ENCODE measurements at places on chromosomes 3 and 15.
A peak's percentile ranks its signal among the peaks of the same experiment; 100 is the strongest.

DNA sequence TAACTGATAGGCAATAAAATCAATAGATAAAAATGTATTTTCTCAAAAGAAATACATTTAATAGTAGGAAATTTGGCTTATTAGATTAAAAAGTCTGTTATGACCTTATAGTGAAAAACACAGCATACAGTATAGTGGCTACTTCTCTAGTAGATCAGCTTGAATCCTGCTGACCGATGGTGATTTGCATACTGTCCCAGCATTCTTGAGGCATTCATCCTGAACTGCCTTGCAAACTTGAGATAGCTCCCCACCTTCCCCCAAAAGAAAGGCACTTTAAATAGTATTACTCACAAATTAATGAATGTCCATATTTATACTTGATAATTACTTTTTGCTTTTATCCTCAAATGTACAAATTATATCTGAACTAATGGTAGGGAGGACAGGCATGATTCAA is 6.7 kb downstream of the CHMP2B start:
- DNase-seq: no peak

DNA sequence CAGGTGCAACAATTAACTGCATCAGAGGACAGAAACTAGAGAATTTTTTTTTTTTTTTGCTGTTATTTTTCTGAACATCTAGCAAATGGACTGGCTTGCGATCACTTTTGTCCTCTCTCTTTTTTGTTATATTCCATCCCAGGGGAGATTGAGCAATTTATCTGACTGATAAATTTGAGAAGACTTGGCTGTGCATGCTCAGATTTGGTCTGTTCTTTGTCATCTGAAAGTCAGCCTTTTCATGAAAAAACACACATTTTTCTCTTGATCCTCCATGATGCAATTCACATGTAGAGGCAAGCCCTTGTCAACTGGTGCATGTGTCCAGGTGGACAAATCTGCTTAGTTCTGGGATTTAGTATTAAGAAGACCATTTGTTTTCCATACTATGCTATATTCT is 309.3 kb downstream of the LRRC3B start:
- no peak for DNase-seq

- DNase-seq: no peak
Observed at GRCh38 chr3:41418961-41419691, 219.8 kb downstream of the CTNNB1 start.

GRCh38 chr3:178289544-178290160 is 246.6 kb upstream of the KCNMB2 start:
- no peak for DNase-seq

GRCh38 chr3:168088106-168088720 is 7.5 kb downstream of the GOLIM4 start:
- no peak for DNase-seq

- no peak for DNase-seq
Observed at GRCh38 chr3:167084545-167084944, 295.6 kb downstream of the ZBBX start.

GRCh38 chr3:178236555-178237277 is 299.5 kb upstream of the KCNMB2 start:
- DNase-seq: no peak

DNA sequence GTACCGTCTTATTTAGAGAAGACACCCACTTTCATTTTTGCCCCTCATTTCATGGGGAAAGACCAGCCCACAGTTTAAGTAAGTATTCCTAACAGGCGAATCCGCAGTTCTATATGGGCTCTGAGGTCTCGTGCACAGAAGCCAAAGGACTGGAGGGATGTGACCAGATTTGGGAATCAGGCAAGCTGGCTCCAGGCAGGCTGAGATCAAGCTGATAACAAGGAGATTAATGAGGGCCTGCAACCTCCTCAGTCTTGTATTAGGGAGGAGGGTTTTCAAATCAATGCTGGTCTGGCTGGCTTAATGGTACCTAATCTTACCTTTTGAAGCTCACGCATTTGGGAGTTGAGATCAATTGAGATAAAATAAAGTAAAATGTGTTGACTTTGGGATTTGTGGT is 15.3 kb downstream of the ST8SIA2 start:
- no peak for DNase-seq

DNA sequence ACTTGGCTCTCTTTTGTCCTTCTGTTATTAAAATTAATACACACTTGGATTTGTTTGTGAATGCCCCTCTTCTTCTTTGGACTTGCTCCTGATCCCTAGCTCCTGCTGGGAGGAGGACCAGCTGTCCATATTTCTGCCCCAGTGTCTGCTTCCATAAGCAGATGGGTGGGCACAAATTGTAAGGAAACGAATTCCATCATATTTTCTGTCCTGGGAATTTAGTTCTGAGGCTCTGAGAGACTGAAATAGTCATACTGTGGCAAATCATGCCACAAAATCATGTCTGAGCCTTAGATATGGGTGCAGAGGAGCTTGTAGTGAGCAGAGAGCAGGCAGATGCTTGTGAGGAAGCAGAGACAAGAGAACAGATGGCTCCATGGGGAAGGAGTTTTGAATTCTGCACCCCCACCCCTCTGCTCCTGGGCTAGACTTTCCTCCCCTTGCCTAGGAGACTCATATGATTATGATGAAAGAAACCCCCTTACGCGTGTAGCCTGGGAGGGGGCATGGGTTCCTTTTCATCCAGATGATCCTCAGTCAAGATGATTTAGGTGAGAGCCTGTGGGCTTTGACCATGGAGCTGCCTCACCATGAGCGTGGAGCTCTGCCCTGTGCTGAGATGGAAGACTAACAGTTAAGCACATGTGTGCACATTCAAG is 50.6 kb downstream of the SV2B start:
- DNase-seq: no peak

GRCh38 chr3:36874424-36874823 is 70.4 kb downstream of the TRANK1 start:
- no peak for DNase-seq

- no peak for DNase-seq
Observed at GRCh38 chr3:24683633-24684384, 189.2 kb upstream of the THRB start.

DNA sequence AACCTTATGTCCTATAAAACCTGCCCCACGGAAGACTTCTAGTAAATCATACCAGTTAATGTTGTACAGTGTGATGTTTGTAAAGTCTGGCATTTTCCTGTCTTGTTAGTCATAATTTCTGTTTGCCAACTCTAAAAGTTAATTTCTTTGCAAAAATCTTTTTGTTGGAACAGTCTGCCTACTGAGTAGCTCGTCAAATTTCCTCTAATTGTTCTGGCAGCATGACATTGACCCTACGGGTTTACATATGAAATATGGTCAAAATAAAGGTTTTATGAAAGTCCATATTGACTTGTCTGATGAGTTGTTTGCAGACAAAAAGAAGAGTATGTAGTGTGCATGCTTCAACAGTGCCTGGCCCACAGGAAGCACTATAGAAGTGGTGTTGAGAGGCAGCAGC is 79.8 kb upstream of the SOX2 start:
- no peak for DNase-seq

- DNase-seq: no peak
Observed at GRCh38 chr15:72614810-72615532, 39.5 kb upstream of the GOLGA6B start.

DNA sequence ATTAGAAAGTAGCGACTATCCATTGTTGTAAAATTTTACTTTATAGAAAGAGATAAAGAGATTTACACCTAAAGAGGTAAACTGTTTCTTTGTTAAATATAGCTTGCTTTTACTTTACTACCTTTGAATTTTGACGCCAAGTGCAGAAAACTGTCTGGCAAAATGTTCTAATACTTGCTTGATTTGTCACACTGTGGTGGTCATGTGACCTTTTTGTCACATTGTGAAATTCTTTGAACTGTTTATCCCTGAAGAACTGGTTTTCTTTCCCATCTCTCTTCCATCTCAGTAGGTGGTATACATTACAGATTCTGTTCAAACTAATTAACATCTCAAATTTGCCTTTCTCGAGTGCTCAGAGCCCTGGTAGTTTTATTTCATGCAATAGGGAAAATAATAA is 327.4 kb downstream of the NAALADL2 start:
- DNase-seq: no peak

- no peak for DNase-seq
Observed at GRCh38 chr15:101210466-101210865, 41.4 kb downstream of the CHSY1 start.

- DNase-seq: no peak
Observed at GRCh38 chr15:84111575-84111974, 124.0 kb upstream of the GOLGA6L4 start.

- no peak for DNase-seq
Observed at GRCh38 chr3:154615471-154615870, 185.5 kb upstream of the GPR149 start.

GRCh38 chr3:192818126-192818525 is 90.8 kb upstream of the FGF12 start:
- no peak for DNase-seq

- no peak for DNase-seq
Observed at GRCh38 chr3:128598884-128599664, 51.5 kb downstream of the RPN1 start.

DNA sequence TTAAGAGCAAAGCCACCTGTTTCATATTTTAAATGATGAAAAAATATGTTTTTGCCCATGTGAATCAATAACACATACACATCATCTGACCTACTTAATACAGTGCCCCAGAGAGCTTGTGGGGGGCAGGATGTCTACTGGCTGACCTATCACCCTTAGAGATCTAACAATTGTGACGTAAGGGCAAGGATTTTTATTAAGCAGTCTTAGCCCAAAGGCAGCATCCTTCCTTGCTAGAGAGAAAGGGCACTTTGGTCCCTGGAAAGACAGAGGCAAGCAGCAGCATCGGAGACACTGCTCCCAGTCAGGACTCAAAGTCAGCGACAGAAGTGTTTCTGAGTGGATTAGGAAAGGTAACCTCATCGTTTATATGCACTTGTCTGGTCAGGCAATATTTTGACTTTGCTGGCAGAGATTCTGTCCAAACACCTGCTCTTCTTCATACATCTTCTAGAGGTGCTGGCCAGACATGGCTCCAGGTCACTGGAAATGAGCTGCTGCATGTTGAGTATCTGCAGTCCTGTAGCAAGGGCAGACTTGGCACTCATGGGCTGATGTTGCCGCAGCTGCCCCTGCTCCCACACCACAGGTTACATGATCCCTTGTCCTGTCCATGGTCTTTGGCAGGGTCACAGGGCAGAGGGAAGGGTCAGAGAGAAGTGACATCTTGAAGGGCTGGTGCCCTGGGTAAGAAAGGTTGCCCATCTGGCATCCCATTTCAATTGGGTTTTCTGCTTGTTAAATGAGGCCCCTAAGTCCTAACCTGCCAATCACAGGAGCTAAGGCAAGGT is 1.8 kb downstream of the CXCR6 start:
- peak; percentile 31 for DNase-seq

- DNase-seq: no peak
Observed at GRCh38 chr3:30984855-30985749, 90.6 kb upstream of the GADL1 start.

GRCh38 chr3:78912259-78912658 is 855.5 kb downstream of the ROBO1 start:
- DNase-seq: no peak

- DNase-seq: peak; percentile 55
Observed at GRCh38 chr15:70451821-70452653, 311.3 kb downstream of the UACA start.

DNA sequence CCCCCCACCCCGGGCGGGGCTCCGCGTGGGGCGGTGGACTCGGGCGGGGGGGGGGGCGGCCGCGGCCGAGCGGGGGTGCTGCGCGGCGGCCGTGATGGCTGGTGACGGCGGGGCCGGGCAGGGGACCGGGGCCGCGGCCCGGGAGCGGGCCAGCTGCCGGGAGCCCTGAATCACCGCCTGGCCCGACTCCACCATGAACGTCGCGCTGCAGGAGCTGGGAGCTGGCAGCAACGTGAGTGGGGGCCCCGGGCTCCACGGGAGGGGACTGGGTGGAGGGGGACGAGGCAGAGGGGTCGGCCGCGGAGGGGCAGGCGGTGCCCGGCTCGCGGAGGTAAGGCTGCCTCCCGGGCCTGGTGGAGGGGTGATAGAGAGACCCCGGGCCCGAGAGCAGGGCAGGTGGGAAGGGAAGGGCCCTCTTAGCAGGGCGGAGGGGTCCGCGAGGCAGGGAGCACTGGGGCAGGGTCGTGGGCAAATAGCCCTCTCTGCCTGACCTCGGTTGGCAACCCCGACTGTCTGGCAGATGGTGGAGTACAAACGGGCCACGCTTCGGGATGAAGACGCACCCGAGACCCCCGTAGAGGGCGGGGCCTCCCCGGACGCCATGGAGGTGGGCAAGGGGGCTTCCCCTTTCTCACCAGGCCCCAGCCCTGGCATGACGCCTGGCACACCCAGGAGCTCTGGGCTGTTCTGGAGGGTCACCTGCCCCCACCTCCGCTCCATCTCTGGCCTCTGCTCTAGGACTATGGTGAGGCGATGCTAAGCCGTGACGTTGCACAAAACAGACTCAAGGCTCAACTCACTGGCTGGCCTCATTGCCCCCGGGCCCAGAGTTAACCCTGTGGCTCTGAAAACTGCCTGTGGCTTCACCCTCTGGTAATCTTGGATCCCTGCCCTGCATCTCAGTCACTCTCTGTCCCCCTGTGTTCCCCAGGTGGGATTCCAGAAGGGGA is at the start of gene ECE2:
Gene ECE2 (plus strand): TSS at position 62 of the 950 bp plus-strand sequence. CDS start 132 bp downstream, at position 194.
- no peak for DNase-seq

DNA sequence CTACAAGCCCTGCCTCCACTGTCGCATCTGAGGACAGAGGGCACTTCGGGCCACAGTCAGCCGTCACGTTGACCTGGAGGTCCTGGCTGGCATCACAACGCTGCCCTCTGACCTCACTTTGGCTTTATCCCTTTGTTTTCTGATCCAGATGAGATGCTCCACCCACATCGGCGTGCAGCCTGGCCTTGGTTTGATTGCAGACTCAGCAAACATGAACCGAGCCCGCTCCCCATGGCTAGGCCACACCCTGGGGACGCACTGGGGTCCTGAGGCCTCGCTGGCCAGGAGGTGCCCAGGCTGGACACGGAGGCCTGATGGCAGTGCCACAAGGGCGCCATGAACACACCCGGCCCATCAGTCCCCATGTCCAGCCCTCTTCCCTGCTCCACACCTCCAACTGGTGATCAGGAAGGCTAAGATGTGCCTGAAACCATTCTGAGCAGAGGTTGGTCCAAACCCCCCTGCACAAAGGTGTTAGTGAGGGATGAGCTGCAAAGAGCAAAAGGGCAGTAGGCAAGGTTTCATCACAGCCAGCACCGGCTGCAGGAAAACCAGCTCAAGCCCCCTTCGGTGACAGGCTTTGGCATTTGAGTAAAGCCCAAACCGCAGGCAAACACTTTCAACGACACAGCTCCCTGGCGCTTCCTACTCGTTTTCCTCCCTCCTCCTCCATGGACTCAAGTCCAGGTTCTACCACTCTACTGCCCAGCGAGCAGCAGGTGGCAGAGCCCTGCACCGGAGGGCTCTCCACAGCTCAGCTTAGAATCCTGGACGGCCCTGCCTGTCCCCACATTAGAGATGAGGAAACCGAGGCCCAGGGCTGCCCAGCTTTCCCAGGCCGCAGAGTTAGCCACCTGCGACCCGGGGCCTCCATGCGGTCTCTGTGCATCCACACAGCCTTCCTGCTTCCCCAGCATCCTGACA is 165.8 kb downstream of the NUP210 start:
- DNase-seq: no peak

GRCh38 chr15:66172324-66172980 is 81.1 kb downstream of the MEGF11 start:
- no peak for DNase-seq

GRCh38 chr15:84762840-84763572 is 14.6 kb downstream of the ZNF592 start:
- no peak for DNase-seq

All from activated T-cell treated with anti-CD3 and anti-CD28 coated beads, Interleukin-2, amount 50 U/mL, for 24 hours (primary cell).